ENCODE measurements at places on chromosomes 16 and 17.

DNA sequence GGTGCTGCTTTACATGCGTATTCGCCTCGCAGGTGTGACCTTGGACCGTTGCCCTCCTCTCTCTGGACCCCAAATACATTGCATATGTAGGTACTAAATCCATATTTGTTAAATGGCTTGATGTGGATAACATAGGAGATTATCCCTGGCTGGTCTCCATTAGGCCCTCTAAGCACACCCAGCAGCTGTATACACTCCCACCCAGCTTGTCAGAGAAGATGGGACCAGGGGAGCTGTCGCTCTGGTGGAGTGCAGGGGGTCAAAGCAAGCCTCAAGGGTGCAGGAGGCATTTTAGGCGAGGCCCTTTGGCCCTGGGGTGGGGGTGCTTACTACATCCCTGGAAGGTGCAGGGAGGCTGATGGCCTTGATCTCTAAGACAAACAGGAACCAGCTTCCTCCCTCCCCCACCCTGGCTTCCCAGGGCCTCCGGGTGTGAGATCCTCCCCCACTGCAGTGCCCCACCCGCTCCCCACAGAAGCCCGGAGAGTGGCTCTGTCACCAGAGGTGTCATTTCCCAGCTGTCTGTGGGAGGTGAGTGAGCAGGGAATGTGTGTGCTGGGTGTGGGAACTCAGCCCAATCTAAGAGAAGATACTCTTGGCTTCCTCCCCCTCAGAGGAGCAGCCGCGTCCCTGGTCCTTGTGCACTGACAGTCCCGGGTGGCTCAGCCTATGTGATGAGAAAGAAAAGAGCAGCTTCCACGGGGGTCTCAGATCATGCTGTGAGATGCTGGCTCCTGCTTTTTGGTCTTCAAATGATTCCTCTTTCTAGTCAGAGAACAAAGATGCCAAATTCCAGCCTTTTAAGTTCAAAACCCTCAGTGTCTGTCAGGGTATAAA lies 1.4 kb upstream of the VAMP2 start:
- peak; percentile 88 for DNase-seq

- DNase-seq = no peak
These were observed 13.7 kb downstream of the MYBBP1A start for GRCh38 chr17:4541328-4542002.

GRCh38 chr17:38550661-38551060 lies 55.1 kb downstream of the SRCIN1 start:
- no peak for DNase-seq

DNA sequence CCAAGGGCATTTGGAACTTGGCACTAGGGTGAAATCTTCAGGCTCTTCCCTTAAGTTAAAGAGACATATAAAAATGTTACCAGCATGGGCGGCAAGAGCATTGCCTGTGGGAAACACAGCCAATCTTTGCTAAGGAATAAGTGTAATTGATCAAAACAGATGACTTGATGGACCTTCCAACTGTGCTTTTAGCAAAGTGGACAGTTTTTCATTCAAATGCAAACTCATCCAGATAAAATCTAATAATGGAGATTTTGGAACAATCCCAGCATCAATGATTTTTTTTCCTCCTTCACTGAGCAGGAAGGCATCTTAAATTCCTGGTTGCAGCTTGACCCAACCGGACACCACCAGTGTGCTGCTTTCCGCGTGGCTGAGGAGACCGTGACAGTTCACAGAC lies 42.9 kb upstream of the BHLHA9 start:
- no peak for DNase-seq

- DNase-seq = no peak
These were observed 21.6 kb downstream of the C17orf58 start for GRCh38 chr17:67974598-67975066.

DNA sequence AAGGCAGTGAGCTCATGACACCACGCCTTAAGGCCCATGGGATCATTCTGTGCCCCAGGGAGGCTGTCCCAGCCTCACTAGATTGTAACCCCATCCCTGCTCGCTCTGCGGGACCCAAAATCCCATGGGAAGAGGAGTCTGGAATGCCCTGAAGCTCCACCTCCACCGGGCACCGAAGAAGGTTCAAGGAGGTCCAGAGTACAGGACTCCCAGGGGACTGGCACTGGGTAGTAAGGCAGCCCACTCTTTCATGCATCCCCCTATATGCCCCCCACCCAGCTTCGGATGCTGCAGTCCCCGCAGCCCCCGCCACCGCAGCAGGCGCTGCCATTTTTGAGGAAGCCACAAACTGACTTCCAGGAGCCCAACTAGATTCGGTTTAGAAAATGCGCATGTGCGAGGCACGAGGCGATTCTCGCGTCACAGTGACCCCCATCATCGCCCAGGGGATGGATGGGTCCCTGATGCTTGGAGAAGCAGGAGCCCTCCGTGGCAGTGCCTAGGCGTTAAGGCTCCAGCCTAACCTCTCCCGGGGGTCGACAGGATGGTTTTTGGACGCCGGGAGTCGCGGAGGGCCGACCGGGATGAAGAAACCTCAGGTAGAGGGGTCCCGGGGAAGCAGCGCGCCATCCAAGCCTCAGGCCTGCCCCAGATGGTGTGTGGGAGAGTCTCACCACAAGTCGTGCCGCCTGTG lies 1681.0 kb downstream of the TP53TG3F start:
- no peak for DNase-seq

DNA sequence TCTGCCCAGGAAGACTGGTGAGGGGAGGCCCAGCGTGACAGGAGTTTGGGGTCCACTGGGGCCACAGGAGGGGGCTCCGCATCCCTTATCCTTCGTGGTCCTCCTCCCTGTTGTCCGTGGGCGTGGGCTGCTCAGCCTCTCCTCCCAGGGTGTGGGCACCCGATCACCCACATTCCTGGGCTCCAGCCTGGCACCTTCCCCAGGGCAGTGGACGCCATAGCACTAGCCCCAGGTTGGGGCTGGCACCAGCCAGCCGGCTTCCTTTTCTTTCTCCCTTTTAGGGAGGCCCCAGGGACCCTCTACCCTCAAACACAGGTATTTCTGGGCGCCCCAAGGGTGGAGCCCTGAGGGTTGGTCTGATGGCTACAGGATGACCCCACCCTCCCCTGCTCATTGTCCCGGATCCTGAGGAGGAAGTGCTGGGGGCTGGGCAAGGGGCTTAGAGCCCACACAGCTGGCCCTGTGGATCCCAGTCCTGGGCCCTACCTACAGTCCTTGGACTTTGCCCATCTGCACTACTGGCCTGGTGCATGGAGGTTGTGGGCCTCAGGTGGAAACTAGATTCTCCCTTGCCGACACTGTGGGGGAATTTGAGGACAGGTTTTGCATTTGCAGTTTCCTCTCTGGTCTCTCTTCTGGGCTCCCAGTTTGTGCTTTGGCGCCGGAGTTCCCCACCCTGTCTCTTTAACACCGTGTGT lies 1.1 kb downstream of the KIF1C start:
- DNase-seq = no peak

DNA sequence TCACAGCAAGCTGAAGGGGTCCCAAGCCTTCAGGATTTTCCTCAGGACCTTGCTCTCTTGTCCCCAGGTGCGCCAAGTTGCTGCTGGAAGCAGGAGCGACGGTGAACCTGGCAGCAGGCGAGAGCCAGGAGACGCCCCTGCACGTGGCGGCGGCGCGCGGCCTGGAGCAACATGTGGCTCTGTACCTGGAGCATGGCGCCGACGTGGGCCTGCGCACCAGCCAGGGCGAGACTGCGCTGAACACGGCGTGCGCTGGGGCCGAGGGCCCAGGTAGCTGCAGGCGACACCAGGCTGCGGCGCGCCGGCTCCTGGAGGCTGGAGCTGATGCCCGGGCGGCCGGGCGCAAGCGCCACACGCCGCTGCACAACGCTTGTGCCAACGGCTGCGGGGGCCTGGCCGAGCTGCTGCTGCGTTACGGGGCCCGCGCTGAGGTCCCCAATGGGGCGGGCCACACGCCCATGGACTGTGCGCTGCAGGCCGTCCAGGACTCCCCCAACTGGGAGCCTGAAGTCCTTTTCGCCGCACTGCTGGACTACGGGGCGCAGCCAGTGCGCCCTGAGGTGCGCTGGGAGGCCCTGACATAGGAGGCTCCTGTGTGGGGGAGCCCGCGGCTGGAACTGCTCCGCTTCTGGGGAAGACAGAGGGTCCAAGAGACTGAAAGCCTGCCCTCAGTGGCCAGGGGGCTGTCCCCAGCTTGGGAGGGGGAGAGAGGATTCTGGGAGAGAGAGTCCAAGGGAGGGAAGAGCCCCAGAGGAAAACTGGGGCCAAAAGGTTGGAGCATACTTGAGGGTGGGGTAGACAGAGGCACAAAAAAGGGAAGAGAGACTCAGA lies 6.4 kb downstream of the ASB16 start:
- DNase-seq = no peak

DNA sequence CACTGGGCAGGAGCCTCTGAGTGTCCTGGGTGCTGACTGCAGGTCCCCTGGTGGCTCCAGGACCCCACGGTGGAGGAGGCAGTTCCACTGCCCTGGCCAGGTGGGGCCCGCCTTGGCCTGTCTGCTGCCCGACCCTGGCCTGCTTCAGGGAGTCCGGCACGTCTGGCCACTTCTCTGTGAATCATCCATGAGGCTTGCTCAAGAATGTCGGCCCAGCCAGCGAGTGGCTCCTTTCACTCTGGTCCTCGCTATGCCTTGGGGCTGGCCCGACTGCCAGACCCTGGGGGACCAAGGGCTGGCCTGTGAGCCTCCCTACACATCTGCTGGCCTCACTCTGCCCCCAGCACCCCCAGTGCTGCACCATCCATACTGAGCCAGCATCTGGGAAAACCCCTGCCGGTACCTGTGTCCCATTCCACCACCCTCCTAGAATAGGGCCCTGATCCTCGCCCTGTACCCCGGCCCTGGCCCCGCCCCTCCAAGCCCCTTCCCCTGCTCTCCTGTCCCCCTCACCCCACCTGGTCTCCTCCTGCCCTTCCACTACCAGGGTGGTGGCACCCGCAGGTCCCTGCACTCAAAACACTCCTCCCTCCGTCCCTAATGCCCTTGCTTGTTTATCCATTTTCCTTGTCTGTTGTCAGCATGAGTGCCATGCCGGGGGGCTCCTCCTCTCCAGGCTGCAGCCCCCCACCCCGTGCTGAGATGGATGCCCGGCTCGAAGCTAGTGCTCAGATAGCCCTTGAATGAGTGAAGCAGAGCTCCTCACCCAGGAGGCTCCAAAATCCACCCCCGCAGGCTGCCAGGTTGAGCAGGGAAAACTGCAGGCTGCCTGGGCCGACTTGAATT lies 35.5 kb downstream of the ADCY7 start:
- DNase-seq = no peak

GRCh38 chr16:3825103-3825502 lies 55.4 kb downstream of the CREBBP start:
- DNase-seq = peak; percentile 35

DNA sequence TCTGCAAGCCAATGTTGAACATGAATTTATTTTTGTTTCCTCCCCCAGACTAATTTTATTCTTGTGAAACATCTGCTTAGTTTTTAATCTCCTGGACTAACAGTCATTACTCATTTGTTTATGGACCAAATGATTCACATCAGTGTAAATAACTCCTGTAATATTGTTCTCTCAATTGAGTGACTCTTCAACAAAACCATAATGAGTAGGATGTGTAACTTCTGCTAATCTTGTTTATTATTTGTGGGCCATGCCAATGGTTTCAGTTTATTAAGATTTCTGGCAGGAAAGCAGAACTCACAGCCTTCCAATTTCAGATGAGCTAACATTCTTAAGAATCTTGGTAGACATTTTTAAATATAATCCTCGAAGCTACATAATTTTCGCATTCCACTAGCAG lies 1216.3 kb upstream of the GOT2 start:
- DNase-seq = no peak

GRCh38 chr17:43528319-43528987 lies 17.7 kb downstream of the ETV4 start:
- DNase-seq = no peak

DNA sequence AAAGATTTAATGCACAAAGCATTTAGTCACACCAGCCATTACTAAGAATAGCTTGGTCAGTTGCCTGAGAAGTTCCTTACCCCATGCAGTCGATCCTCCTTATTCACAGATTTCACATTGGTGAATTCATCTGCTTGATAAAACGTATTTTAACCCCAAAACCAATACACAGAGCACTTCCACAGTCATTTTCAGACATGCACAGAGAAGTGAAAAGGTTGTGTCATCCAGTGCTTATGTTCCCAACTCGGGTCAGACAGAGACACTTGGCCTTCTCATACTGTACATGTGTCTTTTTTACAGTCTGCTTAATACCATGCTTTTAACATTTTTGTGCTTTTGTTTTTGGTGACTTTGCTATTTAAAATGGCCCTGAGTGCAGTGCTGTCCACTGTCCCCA lies 219.7 kb downstream of the SPECC1 start:
- no peak for DNase-seq

GRCh38 chr16:89863741-89864526 lies 9.5 kb upstream of the TCF25 start:
- peak; percentile 37 for DNase-seq

DNA sequence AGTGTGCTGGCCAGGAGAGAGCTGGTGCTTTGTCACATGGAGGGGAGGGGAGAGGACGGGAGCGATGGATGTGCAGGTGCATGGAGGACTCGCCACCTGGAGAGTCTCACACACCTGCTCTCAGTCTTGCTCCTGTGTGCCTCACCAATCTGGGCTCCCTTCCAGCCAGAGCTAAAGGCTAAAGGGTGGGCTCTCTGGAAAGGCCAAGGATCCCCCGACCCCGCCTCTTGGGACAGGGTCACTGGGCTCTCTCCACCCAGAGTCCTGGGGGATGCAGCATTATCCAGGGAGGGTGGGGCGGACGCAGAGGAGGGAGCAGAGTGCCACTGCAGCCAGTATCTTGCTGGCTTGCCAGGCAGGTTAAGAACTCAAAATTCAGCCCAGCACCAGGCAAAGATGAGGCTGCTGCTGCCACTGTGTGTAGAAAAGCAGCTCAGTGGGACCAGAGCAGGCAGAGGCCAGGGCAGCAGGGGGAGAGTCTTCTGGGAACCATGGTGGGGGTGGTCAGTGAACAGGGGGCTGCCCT lies 5.4 kb upstream of the STAT5B start:
- no peak for DNase-seq

DNA sequence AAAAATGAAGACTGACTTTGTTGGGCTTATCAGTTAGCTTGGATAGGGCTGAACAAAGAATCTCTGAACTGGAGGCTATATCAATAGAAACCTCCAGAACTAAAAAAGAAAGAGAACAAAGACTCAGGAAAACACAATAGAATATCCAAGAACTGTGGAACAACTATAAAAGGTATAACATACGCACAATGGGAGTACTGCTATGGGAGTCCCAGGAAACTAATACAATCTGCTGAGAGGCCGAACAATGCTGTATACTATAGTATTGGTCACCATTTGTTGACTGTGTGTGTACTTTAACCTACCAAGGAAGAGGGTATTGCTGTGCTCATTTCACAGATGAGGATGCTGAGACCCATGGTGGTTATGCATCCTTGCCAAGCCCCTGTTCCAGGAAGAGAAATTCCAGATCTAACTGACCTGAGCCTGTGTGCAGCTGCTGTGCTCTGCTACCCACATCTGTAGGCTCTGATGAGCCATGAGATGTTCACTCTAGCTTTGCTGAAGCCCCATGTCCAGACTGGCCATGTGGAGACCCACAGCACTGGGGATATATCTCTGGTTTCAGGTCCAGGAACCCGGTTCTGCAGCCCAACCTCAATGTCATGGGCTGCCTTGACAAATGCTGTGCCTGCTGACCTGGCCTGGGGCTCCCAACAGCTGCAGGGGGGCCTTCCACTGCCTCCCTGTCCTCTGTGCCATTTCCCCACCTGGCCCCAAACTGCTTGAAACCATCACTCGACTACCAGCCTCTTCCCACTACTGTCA lies 254.3 kb upstream of the TNRC6C start:
- no peak for DNase-seq

- no peak for DNase-seq
These were observed 26.7 kb downstream of the ASPA start for GRCh38 chr17:3502466-3502865.
